ENCODE measurements at places on chromosomes 1 and 21.

DNA sequence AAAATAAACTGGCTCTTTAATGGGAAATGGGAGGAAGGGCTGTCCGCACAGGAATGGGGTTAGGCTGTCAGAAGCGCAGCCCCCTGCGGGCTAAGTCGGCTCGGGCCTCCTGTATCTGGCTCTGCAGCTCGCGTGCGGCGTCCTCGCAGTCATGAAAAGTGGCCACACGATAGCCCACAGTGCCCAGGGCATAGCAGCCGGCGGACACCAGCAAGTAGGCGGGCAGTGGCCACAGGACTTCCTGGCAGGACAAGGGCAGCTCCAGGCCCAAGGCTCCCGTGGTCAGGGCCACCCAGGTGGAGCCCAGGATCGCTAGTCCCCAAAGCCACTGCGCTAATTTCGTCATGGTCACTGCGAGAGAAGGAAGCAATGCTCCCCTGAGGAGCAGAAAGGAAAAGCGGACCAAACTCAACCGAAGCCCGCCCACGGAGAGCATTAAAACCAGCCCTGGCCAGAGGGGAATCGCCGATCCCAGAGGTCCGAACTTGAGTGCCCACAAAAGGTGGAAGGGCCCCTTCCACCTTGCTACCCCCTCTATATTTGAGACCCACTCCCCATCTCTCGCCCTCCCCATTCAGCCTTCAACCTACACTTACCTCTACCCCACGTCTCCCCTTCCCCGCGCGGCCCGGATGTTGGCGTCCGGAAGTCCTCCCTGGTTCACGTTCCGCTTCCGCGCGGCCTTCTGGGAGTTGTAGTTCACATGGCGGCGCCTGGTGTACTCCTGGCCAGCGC, at the start of gene DPM3:
Gene DPM3, minus strand, starts transcription at position 637 of the 735 bp plus-strand sequence. Its CDS starts 291 bp downstream, at position 346.
- H3K36me3 ChIP-seq = no peaks in the 10 kb centered on the region
- no peaks in the 10 kb centered on the region for H3K27me3 ChIP-seq
- DNase-seq = peak; percentile 95

GRCh38 chr1:154802336-154802969, 67.6 kb downstream of the KCNN3 start:
- no peaks in the 10 kb centered on the region for H3K36me3 ChIP-seq
- no peak for DNase-seq
- no peaks in the 10 kb centered on the region for H3K4me1 ChIP-seq
- no peak overlapping the region for H3K27ac ChIP-seq
- H3K27me3 ChIP-seq = no peaks in the 10 kb centered on the region

GRCh38 chr1:201459775-201460174, 9.2 kb downstream of the PHLDA3 start:
- H3K4me1 ChIP-seq = peaks cover 21% of the 10 kb centered on the region
- peak overlapping the region; percentile 97 for H3K27ac ChIP-seq
- no peak overlapping the region for H3K4me3 ChIP-seq
- no peak for DNase-seq
- no peaks in the 10 kb centered on the region for H3K27me3 ChIP-seq

- H3K4me3 ChIP-seq = peak overlapping the region; percentile 12
- no peak overlapping the region for H3K27ac ChIP-seq
- DNase-seq = no peak
- peaks cover 5% of the 10 kb centered on the region for H3K27me3 ChIP-seq
- no peaks in the 10 kb centered on the region for H3K36me3 ChIP-seq
These were observed 296.6 kb downstream of the OMA1 start for GRCh38 chr1:58249737-58250586.

- H3K36me3 ChIP-seq = no peaks in the 10 kb centered on the region
- peak overlapping the region; percentile 29 for H3K4me3 ChIP-seq
- H3K27me3 ChIP-seq = peaks cover 31% of the 10 kb centered on the region
- H3K27ac ChIP-seq = no peak overlapping the region
These were observed 2.4 kb downstream of the ALX3 start for GRCh38 chr1:110067893-110068645.

- no peaks in the 10 kb centered on the region for H3K27me3 ChIP-seq
- H3K4me3 ChIP-seq = no peak overlapping the region
- H3K27ac ChIP-seq = no peak overlapping the region
- no peaks in the 10 kb centered on the region for H3K4me1 ChIP-seq
- no peak for DNase-seq
- peaks cover 8% of the 10 kb centered on the region for H3K36me3 ChIP-seq
These were observed 43.1 kb downstream of the PCNX2 start for GRCh38 chr1:233252441-233252840.

DNA sequence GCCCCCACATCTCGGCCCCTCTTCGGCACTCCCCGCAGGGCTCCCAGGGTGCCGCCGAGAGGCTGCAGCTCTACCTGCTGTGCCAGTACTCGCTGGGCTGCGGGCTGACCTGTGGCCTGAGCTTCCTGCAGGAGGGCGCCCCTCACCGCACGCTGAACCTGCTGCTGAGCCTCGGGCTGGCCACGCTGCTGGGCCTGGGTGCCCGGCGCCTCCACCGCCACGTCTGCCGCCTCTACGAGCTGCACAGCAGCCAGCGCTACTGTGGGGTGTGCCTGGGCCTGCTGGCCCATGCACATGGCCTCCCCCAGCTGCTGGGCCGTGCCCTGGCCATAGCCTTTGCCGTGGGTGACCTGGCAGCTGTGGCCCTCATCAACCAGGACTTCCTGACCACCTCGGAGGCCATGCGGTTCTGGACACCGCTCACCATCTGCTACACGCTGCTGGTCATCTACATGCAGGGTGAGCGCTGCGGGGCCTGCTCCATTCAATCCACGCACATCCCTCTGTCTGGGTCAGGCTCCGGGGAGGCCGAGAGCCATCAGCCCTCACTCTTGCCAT, 1.9 kb downstream of the TMEM82 start:
- no peaks in the 10 kb centered on the region for H3K27me3 ChIP-seq
- no peaks in the 10 kb centered on the region for H3K36me3 ChIP-seq
- H3K4me3 ChIP-seq = no peak overlapping the region
- H3K27ac ChIP-seq = peak overlapping the region; percentile 98

- DNase-seq = no peak
- H3K4me3 ChIP-seq = no peak overlapping the region
- no peaks in the 10 kb centered on the region for H3K36me3 ChIP-seq
- no peaks in the 10 kb centered on the region for H3K27me3 ChIP-seq
- no peak overlapping the region for H3K27ac ChIP-seq
These were observed 163.8 kb downstream of the SMYD3 start for GRCh38 chr1:246343251-246343650.

GRCh38 chr1:156805766-156806511, 10.7 kb downstream of the SH2D2A start:
- DNase-seq = no peak
- no peak overlapping the region for H3K27ac ChIP-seq
- H3K27me3 ChIP-seq = no peaks in the 10 kb centered on the region
- no peak overlapping the region for H3K4me3 ChIP-seq
- peaks cover 11% of the 10 kb centered on the region for H3K36me3 ChIP-seq
- no peaks in the 10 kb centered on the region for H3K4me1 ChIP-seq

DNA sequence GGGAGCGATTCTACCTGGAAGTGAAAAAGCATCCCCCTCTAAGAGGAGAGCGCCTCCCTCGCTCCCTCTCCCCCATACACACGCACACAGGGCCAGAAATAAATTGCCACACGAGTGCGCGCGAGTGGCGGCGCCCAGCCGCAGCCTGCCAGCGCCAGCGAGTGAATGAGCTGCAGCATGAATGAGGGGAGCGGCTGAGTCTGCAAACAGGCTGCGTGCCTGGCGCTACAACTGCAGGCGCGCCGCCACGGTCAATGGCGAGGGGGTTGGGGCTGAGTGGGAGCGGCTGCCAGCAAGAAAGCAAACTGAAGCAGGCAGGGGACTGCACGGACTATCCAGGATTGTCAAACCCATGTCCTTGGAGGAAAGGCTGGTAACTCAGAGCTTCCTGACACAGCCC, 2.2 kb downstream of the CAMK1G start:
- H3K27me3 ChIP-seq = no peaks in the 10 kb centered on the region
- no peaks in the 10 kb centered on the region for H3K36me3 ChIP-seq
- DNase-seq = no peak

DNA sequence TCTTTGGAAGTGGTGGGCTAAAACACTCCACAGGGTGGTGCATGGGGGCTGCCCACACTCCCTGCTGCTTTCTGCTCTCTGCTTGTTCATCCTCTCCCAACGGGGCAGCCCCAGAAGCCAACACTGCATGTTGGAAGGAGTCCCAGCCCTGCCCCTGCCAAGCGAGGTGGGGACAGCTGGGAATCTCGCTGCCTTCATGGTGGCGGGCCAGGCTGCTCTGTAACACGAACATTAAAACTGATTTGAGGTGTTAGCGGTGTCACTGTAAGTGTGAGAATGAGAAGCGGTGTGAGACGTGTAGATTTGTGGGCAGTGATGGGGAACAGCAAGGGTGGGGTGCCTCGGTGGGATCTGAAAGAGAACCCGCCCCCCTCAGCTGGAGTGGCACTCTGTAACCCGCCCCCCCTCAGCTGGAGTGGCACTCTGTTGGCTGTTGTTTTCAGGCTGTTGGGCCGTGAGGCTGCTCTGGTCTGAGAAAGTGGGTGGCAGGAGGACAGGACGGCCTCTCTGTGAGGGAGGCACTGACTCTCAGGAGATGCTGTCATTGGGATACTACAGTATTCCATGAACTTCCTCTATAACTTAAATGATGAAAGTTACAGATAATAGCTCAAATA, 80.9 kb downstream of the PCBP3 start:
- no peaks in the 10 kb centered on the region for H3K36me3 ChIP-seq
- H3K27me3 ChIP-seq = no peaks in the 10 kb centered on the region
- DNase-seq = no peak
- H3K27ac ChIP-seq = no peak overlapping the region
- no peaks in the 10 kb centered on the region for H3K4me1 ChIP-seq

- H3K27ac ChIP-seq = no peak overlapping the region
- no peak for DNase-seq
- no peaks in the 10 kb centered on the region for H3K4me1 ChIP-seq
These were observed 330.6 kb downstream of the RPS6KC1 start for GRCh38 chr1:213381572-213382084.

DNA sequence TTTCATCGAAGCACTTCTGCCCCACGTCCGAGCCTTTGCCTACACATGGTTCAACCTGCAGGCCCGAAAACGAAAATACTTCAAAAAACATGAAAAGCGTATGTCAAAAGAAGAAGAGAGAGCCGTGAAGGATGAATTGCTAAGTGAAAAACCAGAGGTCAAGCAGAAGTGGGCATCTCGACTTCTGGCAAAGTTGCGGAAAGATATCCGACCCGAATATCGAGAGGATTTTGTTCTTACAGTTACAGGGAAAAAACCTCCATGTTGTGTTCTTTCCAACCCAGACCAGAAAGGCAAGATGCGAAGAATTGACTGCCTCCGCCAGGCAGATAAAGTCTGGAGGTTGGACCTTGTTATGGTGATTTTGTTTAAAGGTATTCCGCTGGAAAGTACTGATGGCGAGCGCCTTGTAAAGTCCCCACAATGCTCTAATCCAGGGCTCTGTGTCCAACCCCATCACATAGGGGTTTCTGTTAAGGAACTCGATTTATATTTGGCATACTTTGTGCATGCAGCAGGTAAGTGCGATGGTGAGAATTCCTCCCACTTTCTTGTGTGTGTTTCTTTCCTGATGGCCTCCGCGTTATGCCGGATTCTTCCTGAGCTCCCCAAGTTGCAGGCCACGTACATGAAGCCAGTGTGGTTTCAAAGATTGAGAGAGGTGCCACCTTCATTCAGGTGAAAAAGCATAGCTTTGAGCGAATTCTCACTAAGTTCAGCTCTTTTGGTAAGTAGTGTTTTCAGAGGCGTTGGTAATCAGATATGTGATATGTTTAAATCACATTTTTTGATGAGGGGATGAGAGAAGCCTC, 6.0 kb downstream of the NFIA start:
- H3K36me3 ChIP-seq = peaks cover 6% of the 10 kb centered on the region
- DNase-seq = no peak
- H3K27ac ChIP-seq = peak overlapping the region; percentile 98
- H3K4me3 ChIP-seq = peak overlapping the region; percentile 1

DNA sequence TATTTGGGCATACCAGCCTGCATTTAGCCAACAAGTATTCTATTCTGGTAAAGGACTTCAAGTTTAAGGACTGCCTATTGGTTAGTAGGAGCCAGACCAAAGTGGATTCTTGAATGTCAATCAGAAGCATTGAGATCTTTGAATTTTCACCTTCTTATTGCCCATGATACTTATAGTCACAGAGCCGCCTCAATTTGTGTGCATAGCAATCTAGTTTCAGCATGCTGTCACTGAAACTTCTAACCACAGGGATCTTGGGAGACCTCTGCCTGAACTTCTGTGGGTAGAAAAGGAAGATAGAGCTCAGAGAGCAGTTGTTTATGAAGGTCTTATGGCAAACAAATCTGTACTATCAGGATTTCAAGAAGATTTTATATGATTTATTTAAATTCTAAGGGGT, 501.4 kb upstream of the USP24 start:
- H3K4me1 ChIP-seq = peaks cover 19% of the 10 kb centered on the region
- no peak for DNase-seq
- H3K36me3 ChIP-seq = no peaks in the 10 kb centered on the region
- H3K4me3 ChIP-seq = no peak overlapping the region

GRCh38 chr1:54253480-54253879, 53.5 kb downstream of the MRPL37 start:
- H3K27ac ChIP-seq = no peak overlapping the region
- H3K36me3 ChIP-seq = peaks cover 24% of the 10 kb centered on the region
- no peak for DNase-seq
- H3K4me3 ChIP-seq = no peak overlapping the region
